ENCODE measurements at places on chromosomes 5 and 9. TPM values are rescaled to one million over a fixed set of nuclear protein-coding genes. Genes with fewer than 3 reads are reported as not detected.

The SAXO1 gene
- not detected for polyA plus RNA-seq

The OXCT1 gene
- polyA plus RNA-seq, result 17.5 TPM

DNA sequence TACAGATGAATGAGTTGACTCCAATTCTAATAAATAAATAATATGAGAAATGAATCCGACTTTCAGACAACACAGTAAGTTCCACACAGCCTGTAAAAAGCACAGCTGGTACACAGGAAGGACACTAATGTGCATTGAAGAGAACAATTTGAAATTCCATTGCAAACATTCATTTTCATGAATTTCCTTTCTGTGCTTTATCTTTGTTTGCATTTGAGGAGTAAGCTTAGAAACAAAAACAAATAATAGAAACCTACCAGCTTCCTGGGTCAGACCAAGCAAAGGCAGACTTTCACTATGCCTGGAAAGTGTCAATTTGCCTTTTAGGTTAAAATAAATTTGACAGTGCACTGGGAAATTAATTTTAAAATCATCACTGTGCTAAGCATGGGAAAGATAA, 143.8 kb upstream of the VLDLR start:
- no peaks in the 10 kb centered on the region for H3K27me3 ChIP-seq
- no peak overlapping the region for H3K27ac ChIP-seq
- no peak for DNase-seq
- H3K4me3 ChIP-seq, result no peak overlapping the region

- H3K36me3 ChIP-seq, result no peaks in the 10 kb centered on the region
- no peak overlapping the region for H3K4me3 ChIP-seq
- no peaks in the 10 kb centered on the region for H3K4me1 ChIP-seq
- H3K27me3 ChIP-seq, result peaks cover 8% of the 10 kb centered on the region
- DNase-seq, result no peak
These were observed 270.8 kb upstream of the DAPK1 start for GRCh38 chr9:87226896-87227295.

- H3K36me3 ChIP-seq, result no peaks in the 10 kb centered on the region
These were observed 65.8 kb upstream of the BRINP1 start for GRCh38 chr9:119435076-119435475.

DNA sequence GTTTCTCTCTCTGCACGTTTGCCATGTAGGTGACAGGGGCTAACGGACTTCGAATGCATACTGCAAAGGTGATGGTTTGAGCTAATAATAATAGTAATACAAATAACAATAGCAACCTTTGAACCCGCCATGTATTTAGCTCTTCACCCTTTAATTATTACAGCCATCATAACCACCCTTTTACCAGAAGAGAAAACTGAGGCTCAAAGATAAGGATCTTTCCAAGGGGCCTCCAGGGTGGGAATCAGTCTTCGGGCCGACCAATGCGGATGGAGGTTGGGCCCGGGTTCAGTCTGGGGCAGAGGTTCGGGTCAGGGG, 494 bp downstream of the CDKN2AIPNL start:
- no peak for DNase-seq
- H3K27ac ChIP-seq, result peak overlapping the region; percentile 82
- peaks cover 37% of the 10 kb centered on the region for H3K4me1 ChIP-seq
- H3K36me3 ChIP-seq, result no peaks in the 10 kb centered on the region
- no peaks in the 10 kb centered on the region for H3K27me3 ChIP-seq

DNA sequence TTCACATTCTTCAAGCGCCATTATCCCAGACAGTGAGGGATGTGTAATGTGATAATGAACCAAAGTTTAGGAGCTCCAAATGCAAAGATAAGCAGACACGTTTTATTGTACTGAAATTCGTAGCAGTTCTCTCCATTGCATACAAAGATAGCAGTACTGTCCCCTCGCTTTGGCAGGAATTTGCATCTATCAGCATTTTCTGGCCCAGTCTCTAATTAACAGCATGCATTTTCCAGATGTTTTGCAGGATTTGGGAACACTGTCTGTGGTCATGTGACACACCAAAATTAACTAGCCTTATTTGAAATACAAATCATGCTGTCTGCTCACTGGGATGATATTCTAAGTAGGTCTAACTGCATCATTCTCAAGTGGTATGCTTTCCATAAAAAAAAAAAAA, 235.9 kb upstream of the TRPM3 start:
- H3K4me1 ChIP-seq, result no peaks in the 10 kb centered on the region
- H3K27me3 ChIP-seq, result no peaks in the 10 kb centered on the region
- DNase-seq, result no peak
- no peak overlapping the region for H3K4me3 ChIP-seq
- no peak overlapping the region for H3K27ac ChIP-seq

GRCh38 chr5:31701642-31702299, 62.8 kb downstream of the PDZD2 start:
- no peaks in the 10 kb centered on the region for H3K4me1 ChIP-seq
- no peak overlapping the region for H3K4me3 ChIP-seq
- DNase-seq, result no peak
- no peak overlapping the region for H3K27ac ChIP-seq
- H3K27me3 ChIP-seq, result no peaks in the 10 kb centered on the region

- no peak for DNase-seq
- H3K4me1 ChIP-seq, result no peaks in the 10 kb centered on the region
- no peaks in the 10 kb centered on the region for H3K36me3 ChIP-seq
- H3K27ac ChIP-seq, result no peak overlapping the region
These were observed 106.0 kb upstream of the KIF2A start for GRCh38 chr5:62199792-62200716.

GRCh38 chr5:175880213-175880612, 8.8 kb downstream of the CPLX2 start:
- H3K27ac ChIP-seq, result no peak overlapping the region
- no peaks in the 10 kb centered on the region for H3K36me3 ChIP-seq

DNA sequence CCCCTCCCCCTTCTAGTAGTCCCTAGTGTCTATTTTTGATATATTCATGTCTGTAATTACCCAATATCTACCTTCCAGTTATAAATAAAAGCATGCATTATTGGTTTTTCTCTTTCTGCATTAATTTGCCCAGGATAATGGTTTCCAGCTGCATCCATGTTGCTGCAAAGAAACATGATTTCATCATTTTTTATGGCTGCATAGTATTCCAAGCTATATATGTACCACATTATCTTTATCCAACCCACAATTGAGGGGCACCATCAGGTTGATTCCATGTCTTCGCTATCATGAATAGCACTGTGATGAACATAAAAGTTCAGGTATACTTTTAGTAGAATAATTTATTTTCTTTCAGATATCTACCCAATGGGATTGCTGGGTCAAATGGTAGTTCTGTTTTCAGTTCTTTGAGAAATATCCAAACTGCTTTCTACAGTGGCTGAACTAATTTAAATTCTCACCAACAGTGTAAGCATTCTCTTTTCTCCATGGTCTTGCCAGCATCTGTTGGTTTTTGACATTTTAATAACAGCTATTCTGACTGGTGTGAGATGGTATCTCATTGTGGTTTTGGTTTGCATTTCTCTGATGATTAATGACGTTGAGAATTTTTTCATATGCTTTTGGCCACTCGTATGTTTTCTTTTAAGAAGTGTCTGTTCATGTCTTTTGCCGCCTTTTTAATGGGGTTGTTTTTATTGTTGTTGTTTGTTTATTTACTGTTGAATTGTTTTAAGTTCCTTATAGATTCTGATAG, 746.1 kb upstream of the MEF2C start:
- H3K27me3 ChIP-seq, result no peaks in the 10 kb centered on the region
- H3K36me3 ChIP-seq, result no peaks in the 10 kb centered on the region
- no peak overlapping the region for H3K27ac ChIP-seq
- no peak overlapping the region for H3K4me3 ChIP-seq
- no peak for DNase-seq
- no peaks in the 10 kb centered on the region for H3K4me1 ChIP-seq

Measured in immature natural killer cell (primary cell).